Stimulated activated CD4-positive, alpha-beta T cell treated with anti-CD3 and anti-CD28 coated beads, Interleukin-12 subunit alpha, Interleukin-12 subunit beta, amount 100 ng/mL, for 48 hours (primary cell): ENCODE measurements at places on chromosomes 7 and 10.

- DNase-seq = no peak
Measured at GRCh38 chr7:15176089-15176488, 273.5 kb upstream of the DGKB start.

GRCh38 chr10:77605466-77605865 lies 32.1 kb downstream of the KCNMA1 start:
- DNase-seq = no peak

DNA sequence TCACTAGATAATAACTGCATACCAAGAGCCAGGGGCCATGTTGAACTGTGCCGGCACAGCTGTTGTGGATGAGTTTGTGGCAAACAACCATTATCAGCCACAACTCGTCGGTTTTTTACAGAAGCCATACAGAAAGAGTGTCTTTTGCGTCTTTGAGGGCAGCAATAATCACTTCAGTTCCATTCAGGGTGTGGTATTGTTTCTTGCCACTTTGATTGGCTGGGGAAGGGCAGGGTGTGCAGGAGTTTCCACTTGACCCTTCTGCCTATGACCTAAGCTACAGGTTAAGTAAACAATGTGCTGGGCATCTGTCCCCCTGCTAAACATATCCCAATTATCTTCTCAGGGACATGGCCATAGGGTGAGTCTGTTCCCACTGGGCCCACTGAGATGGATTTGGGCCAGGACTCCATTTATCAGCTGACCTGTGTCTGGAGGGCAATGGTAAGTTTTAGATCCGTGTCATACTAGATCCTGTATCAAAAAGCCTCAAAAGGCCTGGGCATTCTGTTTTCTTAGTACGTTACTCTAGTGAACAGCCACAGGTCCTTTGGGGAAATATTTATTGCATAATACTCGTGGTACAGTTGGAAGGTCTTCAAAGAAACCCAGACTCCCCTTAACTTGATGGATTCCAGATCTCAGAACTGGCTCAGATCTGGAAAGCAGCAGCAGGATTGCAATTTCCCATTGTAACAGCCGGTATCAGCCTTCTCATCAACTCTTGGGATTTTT lies 15.9 kb downstream of the ZNF3 start:
- DNase-seq = no peak

DNA sequence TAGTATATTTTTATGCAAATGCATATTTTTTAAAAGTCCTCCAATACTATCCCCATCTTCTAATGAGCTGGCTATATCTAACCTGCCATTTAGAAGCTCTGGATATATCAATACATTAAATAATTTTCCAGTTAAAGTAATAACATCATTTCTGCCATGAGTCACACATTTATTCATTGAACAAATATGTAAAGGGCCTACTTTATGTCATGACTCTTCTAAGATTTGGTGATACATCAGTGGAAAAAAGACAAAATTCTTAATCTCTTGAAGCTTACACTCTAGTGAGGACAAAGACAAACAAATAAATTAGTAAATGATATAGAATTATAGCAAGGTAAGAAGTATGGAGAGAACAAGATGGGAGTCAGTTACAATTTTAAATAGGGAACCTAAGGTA lies 716.8 kb upstream of the LRRTM3 start:
- no peak for DNase-seq

DNA sequence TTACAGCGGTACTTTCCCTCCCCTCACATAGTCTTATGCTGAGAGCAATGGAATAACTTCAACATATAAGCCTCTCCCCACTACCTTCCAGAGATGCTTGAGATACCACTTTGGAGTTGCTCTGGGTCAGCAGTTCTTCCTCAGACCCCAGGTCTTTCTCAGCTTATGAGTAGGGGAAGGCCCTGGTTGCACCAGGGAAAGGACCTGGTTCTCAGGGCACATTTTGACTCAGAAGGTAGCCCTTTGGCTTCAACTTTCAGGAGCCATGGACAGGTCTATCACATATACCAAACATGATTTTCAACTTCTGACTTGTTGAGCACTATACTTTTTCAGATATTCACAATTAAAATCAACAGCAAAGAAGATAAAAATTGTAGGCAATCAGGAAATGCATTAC lies 11.5 kb upstream of the FIGNL1 start:
- DNase-seq = no peak

DNA sequence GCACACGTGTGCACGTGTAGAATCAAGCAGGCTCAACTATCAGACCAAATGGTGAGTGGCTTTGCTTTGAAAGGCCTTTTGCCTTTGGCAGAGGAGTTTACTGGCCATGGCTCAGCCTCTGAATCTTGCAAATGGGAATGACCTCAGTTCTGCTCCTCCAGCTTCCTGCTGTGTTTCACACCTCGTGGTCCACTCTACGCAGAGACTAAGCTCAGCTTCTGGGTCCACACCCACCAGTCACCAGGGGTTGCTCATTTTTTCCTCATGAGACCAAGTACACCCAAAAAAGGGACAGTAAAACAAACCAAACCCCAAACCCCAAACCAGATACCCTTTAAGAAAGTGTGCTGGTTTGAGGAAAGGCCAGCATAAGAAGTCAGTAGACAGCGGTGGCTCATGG lies 236.4 kb downstream of the DNAJB6 start:
- no peak for DNase-seq

DNA sequence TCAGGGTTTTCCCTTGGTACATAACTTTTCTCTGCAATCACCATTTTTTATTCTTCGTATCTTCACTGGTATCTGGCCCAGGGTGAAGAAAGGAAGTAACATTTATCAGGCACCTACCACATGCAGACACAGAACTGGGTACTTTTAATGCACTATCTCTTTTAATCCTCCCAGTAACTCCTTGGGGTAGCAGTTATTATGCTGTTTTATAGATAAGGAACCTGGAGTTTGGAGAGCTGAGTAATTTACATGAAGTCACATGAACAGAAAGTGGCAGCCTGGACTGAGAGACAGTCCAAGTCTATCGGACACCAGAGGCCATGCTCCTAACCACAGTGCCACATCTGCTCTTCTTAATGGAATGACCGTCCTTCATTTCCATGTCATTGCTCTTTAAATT lies 117.1 kb upstream of the PODXL start:
- no peak for DNase-seq

DNA sequence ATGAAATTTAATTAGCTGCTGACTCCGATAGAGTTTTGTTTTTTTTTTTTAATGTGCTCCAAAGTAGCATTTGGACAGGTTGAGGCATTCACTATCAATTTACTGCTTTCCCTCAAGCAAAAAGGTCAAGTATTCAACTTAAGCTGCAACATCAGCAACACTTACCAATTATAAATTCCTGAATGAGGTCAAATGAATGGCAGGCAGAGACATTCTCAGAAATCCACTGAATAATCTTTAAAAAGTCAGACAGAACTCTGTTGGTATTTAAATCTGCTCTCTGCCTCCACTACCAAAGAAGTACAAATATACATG lies 62.8 kb downstream of the GSAP start:
- no peak for DNase-seq

GRCh38 chr7:69588773-69589172 lies 9.5 kb upstream of the AUTS2 start:
- no peak for DNase-seq

- DNase-seq = no peak
Measured at GRCh38 chr10:125057158-125058001, 103.0 kb downstream of the CTBP2 start.

DNA sequence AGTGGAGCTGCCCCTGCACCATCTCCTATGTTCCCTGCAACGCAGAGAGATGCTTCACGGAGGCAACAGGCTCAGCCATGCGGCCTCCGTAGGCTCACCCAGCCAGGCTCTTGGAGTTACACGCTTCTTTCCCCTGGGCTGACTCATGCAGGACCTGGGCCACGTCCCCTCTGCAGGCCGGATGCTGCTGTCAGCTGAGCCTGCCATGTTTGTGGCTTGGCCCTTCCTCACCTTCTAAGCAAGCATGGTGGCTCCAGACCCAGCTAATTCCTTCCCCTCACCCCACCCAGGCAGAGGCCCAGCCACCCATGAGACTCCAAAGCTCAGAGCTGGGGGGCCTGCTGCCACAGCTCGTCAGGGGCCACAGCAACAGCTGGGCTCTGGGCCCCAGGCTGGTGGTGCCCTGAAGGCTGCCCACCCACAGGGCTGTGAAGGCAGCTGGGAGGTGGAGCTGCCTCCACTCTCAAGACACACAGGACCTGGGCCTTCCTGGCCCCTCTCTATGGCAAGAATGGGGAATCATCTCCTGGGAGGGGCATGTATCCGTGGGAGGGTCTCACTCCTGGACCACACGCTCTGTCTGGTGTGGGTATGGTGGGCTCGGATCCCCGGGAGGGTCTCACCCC lies 219.6 kb downstream of the ELFN1 start:
- DNase-seq = no peak

DNA sequence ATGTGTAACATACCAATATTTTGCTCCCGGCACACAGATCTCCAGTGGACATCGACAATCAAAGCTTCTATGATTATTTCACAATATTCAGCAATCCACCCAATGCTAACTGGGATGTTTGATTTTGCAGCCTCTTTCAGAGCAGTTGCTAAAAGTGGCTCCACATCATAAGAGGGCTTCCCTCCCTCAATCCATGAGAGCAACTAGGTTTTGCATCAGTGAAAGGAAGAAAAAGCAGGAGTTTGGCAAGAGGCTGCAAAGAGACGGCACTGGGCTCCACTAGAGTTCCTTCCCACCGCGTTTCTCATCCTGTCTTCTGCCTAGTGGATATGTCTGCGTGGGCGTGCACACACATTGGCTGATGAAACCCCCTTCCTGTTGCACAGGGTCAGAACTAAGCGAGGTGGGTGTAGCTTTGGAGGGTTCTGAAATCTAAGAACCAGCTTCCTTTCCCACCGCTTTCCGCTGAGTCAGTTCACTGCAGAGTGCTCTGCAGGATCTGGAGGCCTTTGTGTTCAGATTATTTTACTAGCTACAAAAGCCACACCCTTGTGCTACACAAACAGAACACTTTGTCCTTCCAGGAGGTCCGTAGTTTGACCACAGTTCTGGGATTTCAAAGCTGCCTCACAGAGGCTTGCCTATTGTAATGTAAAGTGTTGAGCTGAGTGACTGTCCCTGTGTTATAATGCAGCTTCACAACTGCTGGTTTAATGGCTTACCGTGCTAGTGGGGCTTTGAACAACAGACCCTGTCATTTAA lies 28.1 kb downstream of the ARL4A start:
- DNase-seq = no peak
